ENCODE measurements at places on chromosomes 5 and 9.

GRCh38 chr5:129616517-129616916 is 131.4 kb upstream of the MINAR2 start:
- DNase-seq, result no peak

DNA sequence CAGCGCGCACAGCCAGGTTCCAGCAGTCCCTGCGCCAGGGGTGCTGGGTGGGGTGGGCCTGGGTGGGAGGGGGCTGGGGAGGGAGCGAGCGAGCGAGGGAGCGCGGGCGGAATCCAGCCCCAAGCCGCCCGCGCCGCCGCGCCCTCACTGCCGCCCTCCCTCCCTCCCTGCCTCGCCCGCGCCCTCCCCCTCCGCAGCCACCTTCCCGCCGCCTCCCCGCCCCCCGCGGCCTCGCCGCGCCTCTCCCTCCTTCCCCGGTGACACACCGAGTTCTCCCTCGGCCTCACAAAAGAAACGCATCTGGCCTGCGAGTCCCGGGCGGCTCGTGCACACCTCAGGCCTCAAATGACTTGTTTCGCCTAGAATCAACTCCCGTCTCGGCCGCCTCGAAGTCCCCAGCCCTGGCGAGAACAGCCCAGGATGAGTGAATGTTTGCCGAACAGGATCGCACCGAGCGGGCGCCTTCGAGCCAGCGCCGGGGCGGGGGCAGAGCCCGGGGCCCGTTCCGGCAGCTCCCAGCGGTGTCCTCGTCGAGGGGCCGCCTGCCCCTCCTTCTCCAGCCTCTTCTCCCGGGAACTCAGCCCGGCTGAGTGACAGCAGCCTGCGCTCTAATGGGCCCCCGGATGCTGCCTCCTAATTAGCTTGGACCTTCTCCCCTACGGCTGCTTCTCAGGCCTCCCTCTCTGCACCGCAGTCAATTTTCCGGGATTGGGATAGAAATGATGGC is 371 bp upstream of the PITX1 start:
- DNase-seq, result no peak

DNA sequence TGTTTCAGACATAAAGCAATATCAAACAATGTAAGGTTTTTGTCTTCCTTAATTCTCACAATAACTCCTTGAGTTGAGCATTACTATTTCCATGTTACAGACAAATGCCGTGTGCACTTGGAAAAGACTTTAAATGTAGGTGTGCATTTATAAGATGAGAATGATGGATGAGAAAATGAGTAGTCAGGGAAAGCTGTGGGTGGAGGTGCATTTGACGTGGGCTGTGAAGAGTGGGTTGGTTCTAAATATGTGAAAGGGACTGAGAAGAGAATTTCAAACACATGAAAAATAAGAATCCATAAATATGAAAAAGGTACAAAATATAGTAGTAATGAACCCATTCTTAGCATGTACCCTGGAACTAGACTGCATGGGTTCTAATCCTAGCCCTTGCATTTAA is 171.6 kb upstream of the PPP2R2B start:
- no peak for DNase-seq

DNA sequence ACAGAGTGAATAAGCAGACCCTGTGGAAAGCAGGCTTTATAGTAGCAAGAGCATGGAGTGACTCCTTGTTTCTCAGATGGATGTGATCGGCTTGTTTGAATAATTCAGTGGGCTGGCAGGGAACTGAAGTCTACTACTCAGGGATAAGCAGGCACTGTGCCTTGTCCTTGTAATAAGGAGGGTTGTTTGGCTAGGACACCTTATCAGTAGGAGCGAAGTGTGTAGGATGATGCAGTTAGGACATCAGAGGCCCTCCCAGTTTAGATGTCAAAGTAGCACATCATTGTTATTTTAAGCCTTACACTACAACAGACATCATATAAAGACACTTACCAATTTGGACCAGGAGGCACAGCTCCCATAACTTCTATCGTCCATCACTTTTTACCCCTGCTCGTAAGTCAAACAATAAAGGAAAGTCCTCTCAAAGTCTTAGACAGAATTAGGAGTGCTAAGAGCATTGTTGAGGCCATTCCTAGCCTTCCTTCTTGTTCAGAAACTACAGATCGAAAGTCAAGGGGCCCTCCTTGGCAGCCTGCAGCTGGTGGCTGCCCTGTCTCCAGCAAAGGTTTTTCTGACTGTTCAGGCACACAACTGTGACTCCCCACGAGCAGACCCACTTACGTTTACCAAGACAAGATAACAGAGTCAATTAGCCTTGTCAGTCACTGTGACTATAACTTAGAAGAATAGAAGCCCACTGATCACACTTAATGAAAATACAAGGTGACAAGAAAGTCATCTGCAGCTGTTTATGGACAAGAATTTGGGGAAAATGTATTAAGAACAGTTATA is 218.6 kb downstream of the SNX18 start:
- no peak for DNase-seq
